ENCODE measurements at places on chromosomes 6 and 20.

GRCh38 chr6:127342946-127343808 lies at the start of gene ECHDC1:
TSS of gene ECHDC1 (minus strand) at chr6:127343609. CDS start at chr6:127331028, 12,581 bp downstream.
- DNase-seq = peak; percentile 50

- DNase-seq = no peak
Observed at GRCh38 chr6:14476793-14477531, 359.4 kb downstream of the CD83 start.

- no peak for DNase-seq
Observed at GRCh38 chr6:141026504-141026903, 1106.2 kb upstream of the GJE1 start.

DNA sequence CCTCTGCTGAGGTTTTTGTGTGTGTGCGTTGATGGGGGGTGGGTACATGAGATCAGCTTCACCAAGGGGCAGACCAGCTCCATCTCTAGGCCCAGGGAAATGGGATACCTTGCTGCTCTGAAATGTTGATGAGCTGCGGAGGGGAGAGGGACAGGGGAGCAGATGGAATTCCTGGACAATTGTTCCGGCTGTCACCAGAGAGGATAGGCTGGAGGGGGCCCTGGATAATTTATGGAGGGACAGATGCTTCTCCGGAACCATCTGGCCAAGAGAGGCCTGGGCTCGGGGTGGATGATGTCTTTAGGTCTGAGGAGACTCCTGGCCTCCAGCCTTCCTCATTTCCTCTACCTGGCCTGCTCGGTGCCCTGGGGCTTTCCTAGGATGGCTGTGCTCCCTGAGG lies 1.9 kb upstream of the TJAP1 start:
- DNase-seq = no peak

DNA sequence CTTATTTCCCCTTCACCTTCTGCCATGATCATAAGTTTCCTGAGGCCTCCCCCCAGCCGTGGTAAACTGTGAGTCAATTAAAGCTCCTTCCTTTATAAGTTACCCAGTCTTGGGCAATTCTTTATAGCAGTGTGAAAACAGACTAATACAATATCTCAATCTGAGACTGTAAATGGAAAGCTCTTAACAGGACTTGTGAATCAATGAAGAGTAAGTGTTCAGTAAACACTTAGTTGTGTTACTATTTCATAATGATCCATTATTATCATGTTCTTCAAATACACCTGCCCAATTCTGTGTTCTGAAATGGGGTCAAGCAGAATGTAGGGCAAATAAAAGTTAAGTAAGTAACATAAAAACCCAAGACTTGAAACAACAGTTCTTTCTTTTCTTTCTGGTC lies 266.2 kb downstream of the TENT5A start:
- no peak for DNase-seq

DNA sequence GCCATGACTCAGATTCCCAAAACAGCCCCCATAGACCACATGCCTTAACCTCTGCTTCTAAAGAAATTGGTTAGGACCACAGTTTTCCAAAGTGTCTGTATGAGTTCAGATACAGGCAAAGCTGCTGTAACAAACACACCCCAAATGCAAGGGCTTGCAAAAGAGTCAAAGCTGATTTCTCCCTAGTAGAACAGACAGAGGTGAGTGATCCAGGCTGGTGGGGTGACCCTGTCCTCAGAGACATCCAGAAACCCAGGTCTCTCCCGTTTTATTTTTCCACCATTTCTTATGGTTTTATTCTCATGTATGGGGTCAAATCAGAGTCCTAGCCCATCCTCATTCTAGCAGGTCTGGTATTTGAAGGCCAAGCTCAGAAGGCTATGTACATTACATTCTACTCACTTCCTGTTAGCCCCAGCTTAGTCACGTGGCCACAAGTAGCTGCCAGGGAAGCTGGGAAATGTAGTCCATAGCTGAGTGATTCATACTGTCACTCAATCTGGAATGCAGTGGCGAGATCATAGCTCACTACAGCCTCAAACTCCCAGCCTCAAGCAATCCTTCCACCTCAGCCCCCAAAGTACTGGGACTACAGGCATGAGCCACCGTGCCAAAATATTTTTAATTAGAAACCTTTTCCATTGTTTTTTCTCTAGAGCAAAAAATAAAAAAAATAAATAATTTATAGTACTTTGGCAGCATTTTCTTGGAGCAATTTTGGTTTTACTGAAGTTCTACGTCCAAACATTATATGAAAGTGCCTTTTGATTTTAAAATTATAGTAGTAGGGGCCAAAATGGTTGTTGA lies 175.2 kb downstream of the ZMYND8 start:
- peak; percentile 46 for DNase-seq

- DNase-seq = peak; percentile 76
Observed at GRCh38 chr6:3803627-3804468, 45.3 kb upstream of the FAM50B start.

- DNase-seq = no peak
Observed at GRCh38 chr20:61510778-61511330, 258.8 kb downstream of the CDH4 start.

- DNase-seq = no peak
Observed at GRCh38 chr6:54959820-54960219, 113.2 kb downstream of the FAM83B start.

Data from SW 1271 (cell line).